ENCODE measurements at places on chromosomes 6 and 20. TPM values are rescaled to one million over a fixed set of nuclear protein-coding genes. Genes with fewer than 3 reads are reported as not detected.

The RBPJL gene
- total RNA-seq, result not detected

The EXOC2 gene
- total RNA-seq, result 27.2 TPM

The SNX9 gene
- total RNA-seq, result 78.1 TPM

The CST5 gene
- not detected for total RNA-seq

The RBM24 gene
- 3.1 TPM for total RNA-seq

The CFB gene
- total RNA-seq, result 72.6 TPM

The HCRTR2 gene
- not detected for total RNA-seq

The GSTA3 gene
- not detected for total RNA-seq
